ENCODE measurements at places on chromosomes 16 and 17. TPM values are rescaled to one million over a fixed set of nuclear protein-coding genes. Genes with fewer than 3 reads are reported as not detected.
A peak's percentile ranks its signal among the peaks of the same experiment; 100 is the strongest.

Gene CCDC78
- total RNA-seq, result 4.2 TPM

DNA sequence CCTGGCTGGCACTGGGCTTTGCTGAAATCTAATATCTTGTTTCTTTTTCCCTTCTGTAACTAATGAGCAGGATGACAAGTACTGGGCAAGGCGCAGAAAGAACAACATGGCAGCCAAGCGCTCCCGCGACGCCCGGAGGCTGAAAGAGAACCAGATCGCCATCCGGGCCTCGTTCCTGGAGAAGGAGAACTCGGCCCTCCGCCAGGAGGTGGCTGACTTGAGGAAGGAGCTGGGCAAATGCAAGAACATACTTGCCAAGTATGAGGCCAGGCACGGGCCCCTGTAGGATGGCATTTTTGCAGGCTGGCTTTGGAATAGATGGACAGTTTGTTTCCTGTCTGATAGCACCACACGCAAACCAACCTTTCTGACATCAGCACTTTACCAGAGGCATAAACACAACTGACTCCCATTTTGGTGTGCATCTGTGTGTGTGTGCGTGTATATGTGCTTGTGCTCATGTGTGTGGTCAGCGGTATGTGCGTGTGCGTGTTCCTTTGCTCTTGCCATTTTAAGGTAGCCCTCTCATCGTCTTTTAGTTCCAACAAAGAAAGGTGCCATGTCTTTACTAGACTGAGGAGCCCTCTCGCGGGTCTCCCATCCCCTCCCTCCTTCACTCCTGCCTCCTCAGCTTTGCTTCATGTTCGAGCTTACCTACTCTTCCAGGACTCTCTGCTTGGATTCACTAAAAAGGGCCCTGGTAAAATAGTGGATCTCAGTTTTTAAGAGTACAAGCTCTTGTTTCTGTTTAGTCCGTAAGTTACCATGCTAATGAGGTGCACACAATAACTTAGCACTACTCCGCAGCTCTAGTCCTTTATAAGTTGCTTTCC lies 56.0 kb downstream of the HLF start:
- no peak for DNase-seq

DNA sequence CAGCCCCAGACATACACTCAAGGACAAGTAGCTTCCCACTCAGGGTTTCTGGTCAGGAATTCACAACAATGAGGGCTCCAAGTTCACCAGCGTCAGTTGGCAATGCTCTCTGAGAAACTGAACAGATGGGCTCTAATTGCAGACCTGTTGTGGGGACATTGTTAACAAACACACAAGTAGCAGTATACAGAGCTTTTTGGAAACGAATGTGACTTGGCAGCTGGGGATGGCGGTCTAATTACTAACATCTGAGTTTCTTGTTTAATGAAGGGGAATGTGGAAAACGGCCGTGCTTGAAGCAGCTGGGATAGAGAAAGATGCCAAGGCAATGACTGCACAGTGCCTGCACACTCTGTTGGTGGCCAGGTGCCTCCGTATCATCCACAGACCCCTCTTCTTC lies 316.1 kb upstream of the IRX3 start:
- DNase-seq, result no peak

DNA sequence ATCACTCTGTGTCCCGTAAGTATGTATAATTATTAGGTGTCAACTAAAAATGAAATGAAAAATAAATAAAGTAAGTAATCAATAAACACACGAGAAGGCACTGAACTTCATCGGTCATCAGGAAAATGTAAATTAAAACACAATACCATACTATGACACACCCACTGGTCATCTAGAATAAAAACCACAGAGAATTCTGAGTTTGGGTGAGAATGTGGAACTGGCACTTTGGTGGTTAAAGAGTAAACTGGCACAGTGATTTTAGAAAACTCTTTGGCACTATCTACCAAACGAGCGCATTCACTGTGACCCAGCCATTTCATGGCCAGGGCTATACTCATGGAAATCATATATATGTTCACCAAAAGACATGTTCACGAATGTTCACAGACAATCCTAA lies 98.2 kb downstream of the HS3ST3A1 start:
- DNase-seq, result peak; percentile 24

Gene KRT12
- total RNA-seq, result not detected
